ENCODE measurements at places on chromosomes 5 and 9.

DNA sequence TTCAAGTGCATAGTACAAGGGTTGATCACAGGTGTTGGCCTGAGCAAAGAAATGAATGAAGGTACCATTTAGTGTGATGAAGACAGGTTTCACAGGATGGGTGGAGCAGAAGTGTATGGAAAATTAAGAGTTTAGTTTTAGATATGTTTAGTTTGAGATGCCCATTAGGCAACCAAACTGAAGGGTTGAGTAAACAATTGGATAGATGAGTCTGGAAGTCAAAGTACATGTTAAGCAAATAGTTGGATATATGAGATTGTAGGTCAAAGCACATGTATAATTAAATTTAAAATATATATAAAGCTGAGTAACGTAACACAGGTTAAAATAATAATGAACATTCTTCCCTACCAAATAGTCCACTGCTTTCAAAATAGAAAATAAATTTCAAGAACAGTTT is 237.1 kb upstream of the PCSK5 start:
- DNase-seq, result no peak

GRCh38 chr9:115680231-115680630 is 473.4 kb upstream of the PAPPA start:
- no peak for DNase-seq

GRCh38 chr9:135811801-135812200 is 95.5 kb downstream of the CAMSAP1 start:
- no peak for DNase-seq

GRCh38 chr9:130129432-130130061 is 42.7 kb upstream of the NCS1 start:
- no peak for DNase-seq

GRCh38 chr5:76473661-76474060 is 70.6 kb downstream of the IQGAP2 start:
- no peak for DNase-seq

GRCh38 chr9:72324974-72325373 is 40.0 kb downstream of the ZFAND5 start:
- no peak for DNase-seq

DNA sequence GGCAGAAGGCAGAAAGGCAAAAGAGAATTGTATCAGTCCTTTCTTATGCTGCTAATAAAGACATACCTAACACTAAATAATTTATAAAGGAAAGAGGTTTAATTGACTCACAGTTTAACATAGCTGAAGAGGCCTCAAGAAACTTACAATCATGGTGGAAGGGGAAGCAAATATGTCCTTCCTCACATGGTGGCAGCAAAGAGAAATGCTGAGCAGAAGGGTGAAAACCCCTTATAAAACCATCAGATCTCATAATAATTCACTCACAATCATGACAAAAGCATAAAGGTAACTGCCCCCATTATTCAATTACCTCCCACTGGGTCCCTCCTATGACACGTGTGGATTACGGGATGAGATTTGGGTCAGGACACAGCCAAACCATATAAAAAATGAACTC is 312.5 kb upstream of the PTGER4 start:
- DNase-seq, result no peak

DNA sequence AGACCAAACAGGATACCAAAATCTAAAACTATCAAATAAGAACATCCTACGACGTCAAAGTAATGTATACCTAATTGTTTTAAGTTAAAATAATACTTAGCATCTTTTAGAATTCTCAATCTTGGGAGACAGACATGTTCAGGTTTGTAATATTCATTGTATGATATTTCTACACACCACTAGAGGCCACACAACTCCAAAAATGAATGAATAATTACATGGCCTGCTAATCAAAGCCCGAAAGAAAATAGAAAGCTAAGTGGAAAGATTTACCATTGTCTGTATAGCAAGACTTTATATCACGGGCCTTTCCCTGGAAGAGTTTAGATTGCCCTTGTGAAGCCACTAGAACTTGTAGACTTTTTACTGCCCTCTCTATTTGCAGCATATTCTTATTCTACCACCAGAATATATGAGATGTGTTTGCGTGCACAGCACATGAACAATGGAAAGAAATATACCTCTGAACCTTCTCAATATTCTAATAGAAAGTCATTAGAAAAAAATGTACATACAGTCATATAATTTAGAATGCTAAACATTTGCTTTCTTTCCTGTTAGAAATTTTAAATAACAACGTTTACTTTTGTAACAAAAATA is 380.1 kb upstream of the NUDT12 start:
- no peak for DNase-seq

GRCh38 chr5:62969409-62970120 is 390.9 kb downstream of the LRRC70 start:
- no peak for DNase-seq

DNA sequence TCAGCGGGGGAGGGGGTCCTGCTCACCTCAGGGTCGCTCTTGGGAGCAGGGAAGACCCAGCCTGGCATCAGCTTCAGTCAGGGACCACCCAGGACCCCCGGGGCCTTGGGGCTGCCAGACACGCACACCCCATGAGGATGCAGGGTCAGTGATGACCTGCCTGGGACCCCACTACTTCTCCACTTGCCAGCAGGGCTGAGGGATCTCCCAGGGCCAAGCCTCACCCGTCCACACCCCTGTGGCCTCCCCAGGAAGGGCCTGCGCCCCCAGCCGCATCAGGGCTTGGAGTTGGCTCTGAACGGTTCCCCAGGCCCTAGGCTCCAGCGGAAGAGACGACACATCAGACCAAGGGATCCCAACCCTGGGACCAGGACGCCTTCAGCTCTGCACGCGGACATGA is 33.7 kb downstream of the SLC12A7 start:
- no peak for DNase-seq

- DNase-seq, result peak; percentile 73
These were observed 32.1 kb upstream of the SPRY4 start for GRCh38 chr5:142356716-142357468.

GRCh38 chr5:117763271-117763670 is 1188.6 kb upstream of the SEMA6A start:
- DNase-seq, result no peak

DNA sequence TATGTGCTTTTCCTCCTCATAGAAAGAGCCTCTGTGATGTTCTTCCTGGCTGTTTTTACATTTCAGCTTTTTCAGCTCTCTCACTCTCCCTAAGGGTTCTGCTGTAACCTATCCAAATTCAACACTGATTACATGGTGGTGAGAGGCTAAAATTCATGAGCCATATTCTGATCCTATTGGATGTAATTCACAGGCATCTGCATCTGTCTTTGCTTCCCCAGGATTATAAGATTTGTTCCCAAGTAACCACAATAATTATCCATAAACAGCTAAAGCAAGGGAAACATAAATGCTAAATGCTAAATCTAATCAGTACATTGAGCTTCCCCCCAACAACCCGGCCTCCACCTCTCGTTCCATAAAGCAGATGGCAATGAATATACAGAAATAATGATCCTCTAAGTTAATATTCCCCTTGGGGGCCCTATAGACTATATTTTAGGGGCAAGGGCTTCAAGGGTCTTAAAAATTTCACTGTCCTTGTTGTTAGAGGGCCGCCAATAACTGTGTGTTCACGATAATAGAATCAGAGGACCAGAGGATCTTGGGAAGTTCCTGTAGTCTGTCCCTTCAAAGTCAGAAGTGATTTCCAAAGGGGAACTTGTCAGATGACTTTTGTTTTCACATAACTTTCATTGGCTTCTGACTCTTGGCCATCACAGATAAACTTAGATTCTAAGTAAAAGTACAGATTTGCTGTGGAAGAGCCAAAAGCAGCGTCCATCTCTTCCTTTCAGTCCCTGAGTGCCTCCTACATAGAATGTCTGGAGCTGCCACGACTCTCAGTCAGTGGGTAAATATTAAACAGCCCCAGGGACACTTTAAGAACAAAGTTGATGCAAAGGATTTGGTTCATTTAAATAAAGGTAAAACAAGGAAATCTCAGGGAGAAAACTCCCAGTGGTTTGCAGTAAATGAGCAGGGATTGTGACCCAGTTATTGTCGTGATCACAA is 125.6 kb downstream of the ALDH1A1 start:
- DNase-seq, result no peak

DNA sequence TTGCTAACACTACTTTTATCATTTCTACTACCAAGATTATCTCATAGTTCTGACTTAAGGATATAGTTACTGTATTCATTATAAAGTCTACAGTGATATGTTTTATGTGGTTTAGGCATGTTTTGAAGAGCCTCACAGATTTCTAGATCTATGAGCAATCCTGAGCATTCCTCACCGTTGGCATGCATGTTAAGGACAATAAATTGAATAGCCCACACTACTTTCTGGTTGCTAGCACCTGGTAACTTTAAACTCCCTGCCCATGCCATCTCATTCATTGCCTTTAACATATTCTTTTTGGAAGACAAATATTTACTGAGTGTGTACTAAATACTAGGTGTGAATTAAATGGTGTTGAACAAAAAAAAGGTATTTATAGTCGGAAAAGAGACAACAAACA is 868.1 kb upstream of the CDH9 start:
- no peak for DNase-seq

- DNase-seq, result no peak
These were observed 18.1 kb downstream of the OLFML2A start for GRCh38 chr9:124794902-124795491.

DNA sequence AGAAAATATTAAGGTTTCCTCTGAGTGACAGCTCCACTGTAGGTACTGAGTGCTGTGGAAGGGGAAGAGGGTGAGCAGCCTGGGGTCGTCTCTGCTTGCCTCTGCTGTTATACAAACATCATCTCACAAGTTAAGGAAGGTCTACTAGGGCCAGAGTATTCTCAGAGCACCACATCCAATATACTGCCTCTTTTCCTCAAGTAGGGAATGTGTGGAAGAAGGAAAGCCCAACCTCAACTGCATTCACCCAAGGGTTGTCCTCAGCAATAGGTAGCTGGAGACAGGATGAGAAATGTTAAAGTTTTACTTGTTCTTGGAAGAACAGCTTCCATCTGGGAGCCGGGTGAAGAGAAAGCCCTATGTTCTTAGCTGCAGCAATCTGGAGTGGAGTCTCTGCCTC is 1062.3 kb upstream of the CDH10 start:
- DNase-seq, result no peak

DNA sequence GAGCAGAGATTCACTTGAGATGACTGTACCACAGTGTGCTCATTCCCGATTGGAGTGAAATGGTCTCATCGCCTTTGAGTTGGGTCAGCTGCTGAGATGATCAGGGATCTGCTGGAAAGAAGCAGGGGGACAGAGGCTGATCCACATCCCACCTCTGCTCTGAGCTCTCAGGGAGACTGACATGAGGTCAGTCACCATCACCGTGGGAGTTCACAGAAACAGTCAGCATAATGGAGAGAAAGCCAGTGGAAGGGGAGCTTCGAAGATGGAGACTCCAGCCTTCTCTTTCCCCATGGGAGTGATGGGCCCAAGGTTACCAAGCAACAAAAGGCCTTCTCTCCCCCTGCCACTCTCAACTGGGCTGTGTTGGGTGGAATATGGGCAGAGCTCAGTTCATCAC is 276.4 kb downstream of the CDK5RAP2 start:
- DNase-seq, result no peak

- DNase-seq, result no peak
These were observed 3.0 kb upstream of the DPYSL3 start for GRCh38 chr5:147512659-147513379.

- DNase-seq, result no peak
These were observed 151.1 kb upstream of the POU5F2 start for GRCh38 chr5:93892481-93892880.

Data from memory B cell (primary cell).